ENCODE measurements at places on chromosomes 11 and 22.
A peak's percentile ranks its signal among the peaks of the same experiment; 100 is the strongest.

DNA sequence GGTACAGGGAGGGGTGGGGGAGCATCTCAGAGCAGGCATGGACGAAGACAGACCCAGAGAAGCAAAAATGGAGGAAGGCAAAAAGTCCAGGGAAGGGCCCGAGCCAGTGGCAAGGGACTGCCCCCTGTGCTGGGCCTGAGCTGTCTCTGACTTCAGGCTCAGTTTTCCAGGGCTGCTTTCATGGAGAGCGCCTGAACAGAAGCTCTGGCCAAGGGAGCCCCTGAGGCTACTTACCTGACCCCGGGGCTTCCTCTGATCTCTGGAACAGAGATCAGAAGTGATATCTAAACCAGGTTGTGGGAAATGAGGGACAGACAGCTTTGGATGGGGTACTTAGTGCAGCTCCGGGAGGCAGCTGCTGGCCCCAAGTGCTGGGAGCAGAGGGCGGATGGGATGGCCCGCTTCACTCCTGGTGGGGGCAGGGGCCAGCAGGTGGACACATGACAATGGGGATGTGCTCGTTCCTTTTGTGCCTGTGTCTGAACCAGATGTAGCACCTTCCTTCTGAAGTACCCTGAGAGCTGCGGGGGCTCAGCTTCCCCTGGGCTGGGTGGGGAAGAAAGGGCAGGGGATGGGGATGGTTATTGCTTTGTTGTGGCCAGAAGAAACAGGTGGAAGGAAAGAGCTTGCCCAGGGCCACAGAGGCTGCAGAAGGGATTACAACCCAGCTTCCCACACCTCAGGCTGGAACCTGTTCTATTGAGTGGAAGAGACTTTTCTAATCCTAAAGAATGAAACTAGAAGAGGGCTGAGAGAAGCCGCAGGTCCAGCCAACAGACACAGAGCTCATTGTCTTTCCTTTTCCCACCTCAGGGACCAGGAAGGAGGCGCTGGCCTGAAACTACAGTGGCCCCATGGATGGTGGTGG lies 5.7 kb downstream of the LRRC10B start:
- DNase-seq, result no peak

GRCh38 chr22:24066865-24067264 lies 55.8 kb downstream of the CABIN1 start:
- no peak for DNase-seq

GRCh38 chr11:6298605-6299004 lies 21.7 kb downstream of the CAVIN3 start:
- peak; percentile 3 for DNase-seq

- DNase-seq, result no peak
These were observed 21.1 kb downstream of the PHF21B start for GRCh38 chr22:44988671-44989070.

GRCh38 chr22:38734421-38735100 lies 21.2 kb downstream of the SUN2 start:
- no peak for DNase-seq

GRCh38 chr11:19817870-19818269 lies 105.2 kb downstream of the NAV2 start:
- no peak for DNase-seq

Measured in NCI-H1092 (cell line).